ENCODE measurements at places on chromosomes 1 and 21. TPM values are rescaled to one million over a fixed set of nuclear protein-coding genes. Genes with fewer than 3 reads are reported as not detected.

DNA sequence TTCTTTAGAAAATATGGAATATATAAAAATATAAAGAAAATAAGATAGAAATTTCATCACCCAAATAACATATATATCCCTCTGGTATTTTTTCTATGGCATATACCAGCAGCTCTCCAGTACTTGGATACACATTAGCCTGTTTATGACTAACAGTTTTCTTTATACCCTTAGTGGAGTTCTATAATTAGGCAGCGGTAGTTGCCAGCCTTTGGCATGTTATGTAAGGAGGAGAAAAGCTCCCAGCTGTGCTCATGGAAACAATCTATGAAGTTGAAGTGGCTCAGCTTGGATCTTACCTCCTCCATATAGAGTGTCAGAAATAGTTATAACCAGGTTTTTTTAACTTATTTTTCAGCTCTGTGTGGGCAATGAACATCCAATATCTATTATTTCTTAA is 1636.8 kb downstream of the AMY1C start:
- DNase-seq, result no peak

GRCh38 chr1:7988576-7988975 is 27.1 kb downstream of the PARK7 start:
- no peak for DNase-seq

Gene CD52
- total RNA-seq, result 2.7 TPM

DNA sequence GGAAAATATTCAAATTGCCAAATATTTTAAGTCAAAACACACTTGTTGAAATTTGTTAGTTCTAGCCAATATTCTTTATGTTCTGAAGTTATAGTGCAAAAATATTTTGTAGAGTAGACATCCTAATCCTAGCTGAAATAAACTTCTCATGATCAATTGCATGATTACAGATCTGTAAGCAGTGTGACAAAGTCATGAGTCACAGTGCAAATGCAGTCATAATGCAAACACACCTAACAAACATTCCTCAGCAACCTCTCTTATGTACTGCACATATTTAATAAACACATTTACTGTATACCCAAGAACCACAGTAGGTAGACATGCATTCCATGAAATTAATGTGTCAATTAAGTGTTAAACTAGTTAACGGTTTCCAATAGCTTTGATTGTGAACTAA is 1857.4 kb downstream of the NCAM2 start:
- no peak for DNase-seq

Gene SLFNL1
- total RNA-seq, result 0.68 TPM

Gene HTR6
- total RNA-seq, result not detected

GRCh38 chr1:200877839-200878551 is 5.2 kb downstream of the GPR25 start:
- DNase-seq, result no peak

DNA sequence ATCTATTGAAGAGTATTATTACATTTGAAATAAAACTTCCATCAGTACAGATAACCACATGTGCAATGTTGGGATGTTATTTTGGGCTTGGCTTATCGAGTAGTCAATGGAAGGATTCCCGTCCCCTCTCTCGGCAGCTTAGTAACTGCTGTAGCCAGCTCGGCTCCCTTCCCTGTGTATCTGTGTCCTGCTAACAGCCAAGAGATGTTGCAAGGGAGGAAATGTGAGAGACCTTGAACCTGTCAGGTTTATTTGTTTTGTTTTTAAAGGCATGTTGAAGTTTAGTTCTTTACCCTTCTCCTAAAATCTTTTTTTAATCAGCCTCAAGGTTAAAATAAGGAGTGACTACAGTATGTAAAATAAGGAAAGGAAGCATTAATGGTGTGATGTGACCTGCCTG is 13.6 kb upstream of the TARS2 start:
- no peak for DNase-seq

Gene CLDN17
- not detected for total RNA-seq

Gene ARHGEF16
- 2.4 TPM for total RNA-seq

Gene ADAM30
- not detected for total RNA-seq

Gene LHX8
- total RNA-seq, result not detected

DNA sequence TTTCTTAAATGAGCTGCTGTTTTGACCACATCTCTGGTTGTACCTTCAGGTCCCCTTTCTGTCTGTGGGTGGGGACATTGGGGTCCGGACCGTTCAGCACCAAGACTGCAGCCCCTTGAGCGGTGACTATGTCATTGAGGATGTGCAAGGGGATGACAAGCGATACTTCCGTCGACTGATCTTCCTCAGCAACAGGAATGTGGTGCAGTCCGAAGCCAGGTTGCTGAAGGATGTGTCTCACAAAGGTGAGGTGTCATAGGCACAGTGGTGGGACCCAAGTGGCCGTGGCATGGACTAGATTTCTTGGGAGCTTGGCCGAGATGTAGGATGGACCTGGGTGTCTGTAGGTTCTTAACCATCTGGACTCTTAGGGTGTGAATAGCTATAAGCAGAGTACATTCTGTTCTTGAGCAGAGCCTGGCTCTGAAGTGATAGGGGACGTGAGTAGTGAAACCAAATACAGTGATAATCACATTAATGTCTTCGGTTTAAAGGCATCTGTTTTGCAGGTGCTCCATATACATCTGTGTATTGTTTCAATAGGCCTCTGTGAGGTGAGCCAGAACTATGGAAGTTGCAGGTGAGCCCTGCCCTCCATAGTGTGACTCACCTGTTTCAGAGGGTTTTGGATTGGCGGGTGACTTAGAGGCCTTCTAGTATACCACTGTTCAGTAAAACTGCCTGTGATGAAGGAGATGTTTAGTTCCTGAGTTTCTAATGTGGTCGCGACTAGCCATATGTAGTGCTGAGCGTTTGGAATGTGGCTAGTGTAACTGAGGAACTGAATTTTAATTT is 6.4 kb downstream of the METTL13 start:
- no peak for DNase-seq

DNA sequence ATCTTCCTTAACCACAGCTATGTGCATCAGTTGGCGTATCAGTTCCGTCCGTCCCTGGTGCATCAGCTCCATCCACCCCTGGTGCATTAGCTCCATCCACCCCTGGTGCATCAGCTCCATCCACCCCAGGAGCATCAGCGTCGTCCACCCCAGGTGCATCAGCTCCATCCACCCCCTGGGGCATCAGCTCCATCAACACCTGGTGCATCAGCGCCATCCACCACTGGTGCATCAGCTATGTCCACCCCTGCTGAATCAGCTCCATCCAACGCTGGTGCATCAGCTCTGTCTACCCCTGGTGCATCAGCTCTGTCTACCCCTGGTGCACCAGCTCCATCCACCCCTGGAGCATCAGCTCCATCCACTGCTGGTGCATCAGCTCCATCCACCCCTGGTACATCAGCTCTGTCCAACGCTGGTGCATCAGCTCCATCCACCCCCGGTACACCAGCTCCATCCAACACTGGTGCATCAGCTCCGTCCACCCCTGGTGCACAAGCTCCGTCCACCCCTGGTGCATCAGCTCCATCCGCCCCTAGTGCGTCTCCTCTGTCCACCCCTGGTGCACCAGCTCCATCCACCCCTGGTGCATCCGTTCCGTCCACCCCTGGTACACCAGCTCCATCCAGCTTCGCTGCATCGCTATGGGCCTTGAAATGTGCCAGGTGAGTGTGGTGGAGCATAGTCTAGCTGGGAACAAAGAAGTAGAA is 106.6 kb upstream of the ZBTB40 start:
- no peak for DNase-seq

Gene C1orf226
- 3.3 TPM for total RNA-seq

- DNase-seq, result no peak
These were observed 738.1 kb downstream of the ADGRL2 start for GRCh38 chr1:82538876-82539275.

DNA sequence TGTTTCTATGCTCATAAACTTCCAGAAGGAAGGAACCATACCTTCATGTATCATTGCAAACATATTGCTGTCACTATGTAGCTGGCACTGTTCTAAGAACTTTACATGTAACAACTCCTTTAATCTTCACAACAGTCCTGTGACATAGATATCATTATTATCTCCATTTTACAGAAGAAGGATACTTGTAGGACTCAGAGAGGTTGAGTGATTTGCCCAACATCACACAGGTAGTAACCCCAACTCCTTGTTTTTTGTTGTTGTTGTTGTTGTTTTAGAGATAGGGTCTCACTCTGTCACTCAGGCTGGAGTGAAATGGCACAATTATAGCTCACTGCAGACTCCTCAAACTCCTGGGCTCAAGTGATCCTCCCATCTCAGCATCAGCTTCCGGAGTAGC is 7.6 kb upstream of the TRIT1 start:
- no peak for DNase-seq

Gene CYYR1
- total RNA-seq, result 15.8 TPM

- DNase-seq, result no peak
These were observed 96.2 kb downstream of the ZMYM4 start for GRCh38 chr1:35364741-35365140.

DNA sequence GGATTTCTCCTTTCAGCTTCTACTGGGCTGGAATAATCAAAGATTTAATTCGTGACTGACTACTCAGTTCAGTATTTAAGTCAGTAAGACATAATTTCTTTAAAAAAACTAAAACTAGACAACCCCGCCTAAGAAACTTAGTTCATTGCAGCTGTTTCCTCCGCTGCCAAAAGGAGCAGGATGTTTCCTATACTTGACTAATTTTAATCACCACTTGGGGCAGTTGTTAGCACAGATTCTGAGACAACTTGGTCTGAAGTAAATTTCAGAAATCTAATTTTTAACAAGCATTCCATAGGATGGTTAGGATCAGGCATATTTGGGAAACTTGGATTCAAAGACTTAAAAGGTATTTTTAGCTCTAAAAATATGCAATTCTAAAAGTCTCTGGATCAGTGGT is 34.0 kb downstream of the EPRS1 start:
- DNase-seq, result no peak

DNA sequence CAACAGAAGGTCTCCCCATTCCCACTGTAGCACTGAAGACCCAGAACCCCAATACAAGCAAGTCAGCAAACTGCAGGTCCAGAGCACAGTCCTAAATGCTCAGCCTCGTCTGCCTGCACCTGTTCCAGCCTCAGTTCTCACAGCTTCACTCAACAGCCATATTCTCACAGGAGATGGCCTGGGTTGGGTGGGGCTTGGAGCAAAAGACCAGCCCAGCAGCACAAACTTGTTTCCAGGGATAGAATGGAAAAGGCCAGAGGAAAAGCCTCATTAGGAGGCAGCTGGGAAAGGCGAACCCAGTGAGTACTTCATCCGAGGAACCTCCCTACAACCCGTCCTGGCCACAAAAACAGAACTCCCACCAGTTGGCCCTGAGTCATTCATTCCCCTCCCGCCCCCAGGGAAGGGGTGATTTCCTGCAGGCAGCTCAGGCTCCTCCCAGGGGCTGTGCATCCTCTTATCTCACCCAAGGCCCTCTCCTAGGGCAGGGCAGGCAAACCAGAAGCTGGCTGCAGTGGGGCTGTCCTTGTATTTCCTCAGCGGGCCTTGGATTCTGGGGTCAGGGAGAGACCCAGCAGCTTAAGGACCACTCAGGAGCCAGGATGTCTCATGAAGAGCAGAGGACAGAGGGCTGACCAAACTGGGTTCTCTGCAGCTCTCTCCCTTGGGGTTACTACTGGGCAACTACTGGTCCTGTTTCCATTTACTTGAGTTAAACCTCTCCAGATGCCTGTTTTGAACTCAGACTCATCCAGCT is 7.4 kb upstream of the MPL start:
- DNase-seq, result peak; percentile 19

Gene LAMC1
- total RNA-seq, result 362 TPM

DNA sequence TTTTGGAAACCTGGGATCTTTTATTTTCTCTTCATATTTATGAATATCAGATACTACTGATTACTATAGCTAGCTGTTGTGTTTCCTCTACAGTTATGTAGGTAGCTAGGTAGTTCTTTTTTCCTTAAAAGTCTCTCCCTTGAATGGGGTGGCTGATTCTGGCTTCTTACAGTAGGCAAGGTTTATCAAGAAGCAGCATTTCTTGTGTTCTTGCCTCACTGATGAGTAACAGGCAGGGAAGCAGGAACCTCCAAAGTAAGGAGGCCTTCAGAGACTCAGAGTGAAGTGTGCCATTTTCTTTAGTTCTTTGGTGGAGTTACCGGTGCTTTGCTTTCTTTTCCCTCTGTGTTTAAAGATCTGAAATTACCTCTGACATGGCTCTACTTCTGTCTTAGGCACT is 56.0 kb downstream of the ZMYM4 start:
- DNase-seq, result no peak

- no peak for DNase-seq
These were observed 115.7 kb upstream of the ATP1A1 start for GRCh38 chr1:116257341-116257767.

Gene PLA2G2A
- 65.1 TPM for total RNA-seq

Gene CAMK1G
- not detected for total RNA-seq

Gene SDE2
- total RNA-seq, result 33.2 TPM

DNA sequence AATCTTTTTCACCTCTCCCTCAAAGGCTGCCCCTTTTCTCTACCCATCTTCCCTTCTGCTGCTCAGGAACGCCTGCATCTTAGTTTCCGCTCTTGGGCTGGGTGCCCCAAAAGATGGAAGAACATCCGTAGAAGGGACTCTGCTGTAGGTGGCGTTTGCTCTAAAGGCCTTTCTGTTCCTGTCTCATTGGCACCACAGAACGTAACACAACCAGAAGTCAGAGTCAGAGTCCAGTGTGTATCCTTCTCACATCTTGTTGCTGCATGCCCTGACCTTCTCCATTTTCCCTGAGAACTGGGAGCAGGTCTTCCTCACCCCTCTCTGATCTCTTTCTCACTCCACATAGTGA is 103.3 kb downstream of the RNF220 start:
- DNase-seq, result no peak

DNA sequence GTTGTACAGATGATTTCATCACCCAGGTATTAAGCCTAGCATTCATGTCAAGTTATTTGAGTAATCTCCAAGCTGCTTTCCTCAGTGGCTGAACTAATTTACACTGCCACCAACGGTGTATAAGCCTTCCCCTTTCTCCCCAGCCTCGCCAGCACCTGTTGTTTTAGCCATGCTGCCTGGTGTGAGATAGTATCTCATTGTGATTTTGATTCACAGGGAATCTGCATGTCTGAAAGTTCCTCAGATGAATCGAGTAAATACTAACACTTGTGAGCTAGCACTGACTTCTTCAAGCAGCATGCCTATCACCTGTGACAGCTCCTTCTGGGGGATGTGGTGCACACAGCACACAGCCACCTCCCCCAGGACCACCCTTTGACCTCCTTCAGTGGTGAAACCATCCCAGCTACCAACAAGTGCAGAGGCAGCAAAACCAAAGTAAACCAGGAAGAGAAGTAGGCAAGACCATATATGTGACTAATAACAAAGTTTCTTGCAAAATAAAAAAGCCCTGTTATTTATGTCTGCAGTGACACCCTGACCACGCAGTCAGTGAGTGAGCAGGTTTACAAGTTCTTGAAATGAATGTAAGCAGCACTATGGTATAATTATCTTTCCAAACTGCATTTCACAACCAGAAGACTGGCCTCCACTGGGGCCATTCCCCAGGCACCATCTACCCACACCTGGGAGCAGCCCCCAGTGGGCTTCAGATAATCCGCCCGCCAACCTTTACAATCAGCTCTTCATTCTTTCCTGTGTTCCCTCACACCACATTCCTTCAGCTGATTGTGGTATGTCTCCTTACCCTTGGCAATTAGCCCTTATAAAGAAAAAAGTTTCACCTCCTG is 173.8 kb downstream of the ETS2 start:
- DNase-seq, result no peak

GRCh38 chr1:119778886-119779560 is 10.3 kb upstream of the HMGCS2 start:
- DNase-seq, result no peak

Gene NR1I3
- total RNA-seq, result not detected
